ENCODE measurements at places on chromosomes 5 and 9. TPM values are rescaled to one million over a fixed set of nuclear protein-coding genes. Genes with fewer than 3 reads are reported as not detected.
A peak's percentile ranks its signal among the peaks of the same experiment; 100 is the strongest.

The LCN9 gene
- total RNA-seq = not detected

The DIPK1B gene
- 60.0 TPM for total RNA-seq

The SLC1A3 gene
- total RNA-seq = 27.2 TPM

The SLC25A48 gene
- total RNA-seq = 1.5 TPM

The EFNA5 gene
- total RNA-seq = 7.5 TPM

The STXBP1 gene
- 76.4 TPM for total RNA-seq

The CXCL14 gene
- not detected for total RNA-seq

The KIF4B gene
- total RNA-seq = not detected

The INSL4 gene
- not detected for total RNA-seq

The NMUR2 gene
- not detected for total RNA-seq

The OTP gene
- total RNA-seq = not detected

DNA sequence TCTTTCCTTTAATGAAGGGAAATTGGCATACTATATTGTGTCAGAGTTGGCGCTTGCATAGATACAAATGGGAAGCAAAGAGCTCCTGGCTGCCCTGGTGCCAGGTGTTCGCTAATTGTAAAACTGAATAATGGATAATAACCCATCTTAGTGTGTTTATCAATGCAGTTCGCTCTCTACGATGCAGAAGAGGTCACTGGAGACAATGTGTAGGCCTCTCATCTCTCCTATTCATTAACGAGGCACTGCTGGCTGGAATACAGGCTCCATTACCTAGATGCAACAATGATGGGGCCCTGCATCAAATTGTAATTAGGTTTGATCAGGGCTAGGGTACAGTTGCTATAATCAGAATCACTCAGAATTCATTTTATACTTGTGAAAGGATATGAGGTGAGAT is 171.0 kb downstream of the RMI1 start:
- no peak for DNase-seq
- H3K27me3 ChIP-seq = peaks cover 72% of the 10 kb centered on the region
- no peak overlapping the region for H3K4me3 ChIP-seq
- no peaks in the 10 kb centered on the region for H3K36me3 ChIP-seq
- peaks cover 22% of the 10 kb centered on the region for H3K4me1 ChIP-seq

GRCh38 chr5:170223360-170223759 is 9.4 kb upstream of the C5orf58 start:
- H3K27ac ChIP-seq = no peak overlapping the region
- no peaks in the 10 kb centered on the region for H3K27me3 ChIP-seq
- no peak for DNase-seq

- no peak overlapping the region for H3K4me3 ChIP-seq
- H3K36me3 ChIP-seq = no peaks in the 10 kb centered on the region
- H3K27ac ChIP-seq = no peak overlapping the region
- DNase-seq = no peak
These were observed 254.6 kb downstream of the FSTL4 start for GRCh38 chr5:133357758-133358157.

DNA sequence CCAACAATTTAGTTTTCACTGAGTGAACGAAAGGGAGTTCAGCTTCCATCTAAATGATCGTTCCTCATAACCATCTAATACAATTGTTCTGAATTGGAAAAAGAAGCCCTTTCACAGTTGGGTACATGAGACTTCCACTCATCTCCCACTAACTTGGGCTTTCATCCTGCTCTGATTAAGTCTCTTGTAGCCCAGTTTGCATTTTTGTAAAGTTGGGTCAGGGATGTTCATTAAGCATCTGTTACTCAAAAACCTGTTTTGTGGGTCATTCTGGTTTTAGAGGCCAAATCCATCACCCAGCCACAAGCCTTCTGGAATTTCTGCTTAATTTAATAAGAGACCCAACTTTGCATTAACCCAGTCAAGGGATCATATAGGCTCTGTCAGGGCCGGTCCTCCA is 385.3 kb downstream of the BNC2 start:
- peaks cover 41% of the 10 kb centered on the region for H3K4me1 ChIP-seq
- H3K27ac ChIP-seq = no peak overlapping the region
- H3K36me3 ChIP-seq = no peaks in the 10 kb centered on the region
- DNase-seq = no peak

GRCh38 chr5:34415559-34416198 is 240.4 kb upstream of the RAI14 start:
- H3K27me3 ChIP-seq = no peaks in the 10 kb centered on the region
- peaks cover 18% of the 10 kb centered on the region for H3K36me3 ChIP-seq
- peaks cover 42% of the 10 kb centered on the region for H3K4me1 ChIP-seq
- DNase-seq = peak; percentile 15

GRCh38 chr5:73940801-73941200 is 314.8 kb downstream of the ARHGEF28 start:
- no peaks in the 10 kb centered on the region for H3K27me3 ChIP-seq
- no peaks in the 10 kb centered on the region for H3K36me3 ChIP-seq
- H3K4me1 ChIP-seq = no peaks in the 10 kb centered on the region
- DNase-seq = no peak
- H3K4me3 ChIP-seq = no peak overlapping the region

DNA sequence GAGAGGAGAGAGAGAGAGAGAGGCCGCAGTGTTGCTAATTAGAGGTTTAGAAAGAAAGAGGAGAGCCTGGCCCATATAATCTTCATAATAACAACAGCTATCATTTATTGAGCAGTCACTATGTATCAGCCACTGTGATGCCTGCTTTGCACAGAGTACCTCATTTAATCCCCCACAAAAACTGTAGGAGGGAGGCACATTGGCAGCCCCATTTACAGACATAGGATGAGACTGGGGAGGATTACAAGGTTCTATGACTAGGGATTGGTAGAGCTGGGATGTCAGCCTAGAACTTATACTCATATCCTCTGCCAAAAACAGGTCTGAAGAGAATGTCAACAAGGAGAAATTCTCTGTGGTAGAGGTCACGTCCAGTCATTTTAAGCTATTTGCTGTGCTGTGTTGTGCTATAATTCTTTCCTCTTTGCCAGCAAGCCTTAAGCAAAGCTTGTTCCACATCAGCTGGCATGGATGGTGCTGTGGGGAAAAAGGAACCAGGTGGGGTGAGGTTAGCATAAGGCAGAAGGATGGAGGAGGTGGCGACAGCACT is 6.7 kb upstream of the GCNT4 start:
- H3K4me1 ChIP-seq = peaks cover 20% of the 10 kb centered on the region
- no peak overlapping the region for H3K27ac ChIP-seq
- no peaks in the 10 kb centered on the region for H3K36me3 ChIP-seq
- no peak overlapping the region for H3K4me3 ChIP-seq
- DNase-seq = no peak

DNA sequence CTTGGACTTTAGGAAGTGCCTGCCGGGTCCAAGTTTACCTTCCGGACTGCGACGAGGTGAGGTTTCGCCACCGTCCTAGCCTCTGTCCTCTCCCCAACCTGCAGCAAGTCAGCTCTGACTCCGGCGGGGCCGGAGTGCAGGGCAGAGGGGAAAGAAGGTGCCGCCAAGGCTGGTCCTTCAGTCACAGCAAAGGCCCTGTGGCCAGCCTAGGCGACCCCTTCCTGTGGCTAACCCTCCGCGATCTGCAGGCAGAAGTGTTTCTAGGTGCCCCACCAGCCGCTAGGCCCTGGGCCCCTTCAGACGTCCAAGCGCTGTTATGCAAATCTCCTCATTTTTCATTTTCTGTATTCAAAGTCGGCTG is 11.1 kb upstream of the NKX2-5 start:
- H3K36me3 ChIP-seq = no peaks in the 10 kb centered on the region
- peaks cover 71% of the 10 kb centered on the region for H3K4me1 ChIP-seq
- DNase-seq = peak; percentile 32
- H3K27me3 ChIP-seq = peaks cover 100% of the 10 kb centered on the region

DNA sequence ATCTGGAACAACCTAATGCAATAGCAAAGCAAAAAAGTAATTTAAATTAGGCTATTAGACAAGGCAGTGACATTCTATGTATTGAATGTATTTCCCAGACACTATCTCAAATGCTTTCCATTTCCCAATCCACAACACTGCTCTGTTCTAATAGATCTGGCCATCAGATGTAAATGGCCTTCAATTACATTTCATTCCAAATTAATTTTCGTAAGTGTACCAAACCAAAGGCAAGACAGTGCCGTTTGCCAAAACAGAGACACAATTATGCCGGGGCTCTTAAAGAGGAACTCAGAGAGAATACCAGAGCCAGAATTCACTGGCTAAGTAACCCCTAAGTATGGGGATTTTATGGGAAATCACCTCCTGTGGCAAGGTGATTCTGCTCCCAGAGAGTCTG is 63.1 kb downstream of the GNAQ start:
- H3K4me1 ChIP-seq = peaks cover 20% of the 10 kb centered on the region
- DNase-seq = no peak
- no peaks in the 10 kb centered on the region for H3K36me3 ChIP-seq
- H3K4me3 ChIP-seq = no peak overlapping the region
- H3K27ac ChIP-seq = no peak overlapping the region

DNA sequence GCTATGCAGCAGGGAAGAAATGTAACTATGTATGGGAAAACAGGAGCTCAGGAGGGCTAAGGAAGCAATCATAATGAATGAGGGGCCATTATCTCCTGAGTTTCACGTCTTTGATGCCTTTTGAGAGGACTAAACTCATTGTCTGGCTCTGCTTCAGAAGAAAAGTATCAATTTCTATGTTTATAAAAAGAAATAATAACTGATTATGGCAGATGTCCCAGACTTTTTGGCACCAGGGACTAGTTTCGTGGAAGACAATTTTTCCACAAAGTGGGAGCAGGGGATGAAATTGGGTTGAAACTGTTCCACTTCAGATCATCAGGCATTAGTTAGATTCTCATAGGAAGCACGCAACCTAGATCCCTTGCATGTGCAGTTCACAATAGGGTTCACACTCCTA is 8.7 kb upstream of the IL7R start:
- H3K4me3 ChIP-seq = no peak overlapping the region
- H3K27me3 ChIP-seq = no peaks in the 10 kb centered on the region
- H3K36me3 ChIP-seq = peaks cover 7% of the 10 kb centered on the region
- DNase-seq = no peak
- H3K4me1 ChIP-seq = no peaks in the 10 kb centered on the region

DNA sequence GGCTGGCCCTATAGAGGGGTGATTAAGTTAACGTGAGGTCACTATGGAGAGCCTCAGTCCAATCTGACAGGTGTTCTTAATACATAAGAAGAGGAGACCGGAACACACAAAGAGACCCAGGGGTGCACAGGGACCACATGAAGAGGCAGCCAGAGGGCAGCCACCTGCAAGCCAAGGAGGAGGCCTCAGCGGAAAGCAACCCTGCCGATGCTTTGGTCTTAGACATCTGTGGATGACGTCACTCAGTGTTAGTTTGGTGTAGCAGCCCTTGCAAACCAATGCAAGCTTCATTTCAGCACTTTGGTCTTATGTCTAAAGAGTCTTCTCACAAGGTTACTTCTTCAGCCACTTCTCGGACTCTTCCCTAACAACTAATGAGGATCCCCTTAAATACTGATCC is 47.6 kb upstream of the GRHPR start:
- H3K4me1 ChIP-seq = no peaks in the 10 kb centered on the region
- no peaks in the 10 kb centered on the region for H3K27me3 ChIP-seq
- H3K4me3 ChIP-seq = no peak overlapping the region
- DNase-seq = no peak
- H3K27ac ChIP-seq = no peak overlapping the region
- no peaks in the 10 kb centered on the region for H3K36me3 ChIP-seq

- H3K27me3 ChIP-seq = no peaks in the 10 kb centered on the region
- peak; percentile 28 for DNase-seq
- H3K27ac ChIP-seq = peak overlapping the region; percentile 67
- H3K4me3 ChIP-seq = no peak overlapping the region
These were observed 6.3 kb downstream of the SPTAN1 start for GRCh38 chr9:128558431-128559310.

DNA sequence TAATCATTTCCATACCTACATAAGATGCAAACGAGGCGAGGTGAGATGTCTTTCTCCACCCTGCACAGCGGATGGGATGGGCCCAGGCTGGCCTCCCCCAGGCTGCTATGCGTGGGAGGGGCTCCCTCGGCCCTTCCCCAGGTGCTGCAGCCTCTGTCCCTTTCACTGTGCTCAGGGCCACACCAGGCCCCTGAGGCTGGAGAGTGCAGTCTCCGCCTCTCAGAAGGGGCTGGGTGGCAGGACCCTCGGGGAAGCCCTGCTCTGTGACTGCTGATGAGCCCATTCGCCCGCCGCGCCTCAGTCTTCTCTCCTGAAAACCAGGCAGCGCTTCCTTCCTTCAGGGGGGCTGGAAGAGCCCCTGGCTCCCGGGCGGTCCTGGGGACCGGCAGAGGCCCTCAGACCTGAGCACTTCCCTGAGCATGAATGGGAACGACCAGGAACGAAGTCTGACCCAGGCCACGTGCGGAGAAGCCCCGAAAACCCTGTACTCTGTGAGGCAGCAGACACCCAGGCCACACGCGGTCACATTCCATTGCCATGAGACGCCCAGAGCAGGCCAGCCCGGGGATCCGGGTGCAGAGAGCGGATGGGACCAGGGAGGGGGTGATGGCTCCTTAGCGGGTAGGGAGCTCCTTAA is 21.9 kb upstream of the NOTCH1 start:
- no peak overlapping the region for H3K27ac ChIP-seq
- H3K36me3 ChIP-seq = no peaks in the 10 kb centered on the region
- peak; percentile 80 for DNase-seq
- no peaks in the 10 kb centered on the region for H3K27me3 ChIP-seq
- peaks cover 19% of the 10 kb centered on the region for H3K4me1 ChIP-seq

DNA sequence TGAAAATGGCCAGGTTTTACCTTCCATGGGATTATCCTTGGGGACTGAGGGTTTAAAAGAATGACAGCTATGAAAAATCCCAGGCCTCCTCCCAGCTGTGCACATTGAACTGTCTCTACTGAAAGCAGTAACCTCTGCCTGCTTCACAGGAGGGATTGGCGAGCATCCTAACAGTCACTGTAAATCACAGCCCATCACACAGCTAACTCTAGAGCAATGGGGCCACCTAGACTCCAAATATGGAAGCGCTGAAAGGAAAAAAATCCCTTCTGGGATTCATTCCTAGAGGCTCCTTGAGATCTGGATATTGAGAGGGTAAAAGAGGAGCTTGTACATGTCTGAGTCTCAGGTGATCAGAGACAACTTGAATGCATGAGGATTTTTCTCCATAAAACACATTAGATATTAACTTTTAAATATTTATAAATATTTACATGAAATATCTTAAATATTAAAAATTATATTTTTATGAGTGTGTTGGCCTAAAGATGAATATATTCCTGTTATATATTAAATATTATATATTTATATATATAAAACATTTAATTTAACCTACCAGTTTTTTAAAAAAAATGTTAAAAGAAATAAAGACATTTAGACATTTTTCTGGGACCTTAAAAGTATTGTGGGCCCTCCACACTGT is 133.8 kb upstream of the SLC24A2 start:
- peak; percentile 91 for DNase-seq
- no peaks in the 10 kb centered on the region for H3K36me3 ChIP-seq
- H3K4me1 ChIP-seq = peaks cover 5% of the 10 kb centered on the region

DNA sequence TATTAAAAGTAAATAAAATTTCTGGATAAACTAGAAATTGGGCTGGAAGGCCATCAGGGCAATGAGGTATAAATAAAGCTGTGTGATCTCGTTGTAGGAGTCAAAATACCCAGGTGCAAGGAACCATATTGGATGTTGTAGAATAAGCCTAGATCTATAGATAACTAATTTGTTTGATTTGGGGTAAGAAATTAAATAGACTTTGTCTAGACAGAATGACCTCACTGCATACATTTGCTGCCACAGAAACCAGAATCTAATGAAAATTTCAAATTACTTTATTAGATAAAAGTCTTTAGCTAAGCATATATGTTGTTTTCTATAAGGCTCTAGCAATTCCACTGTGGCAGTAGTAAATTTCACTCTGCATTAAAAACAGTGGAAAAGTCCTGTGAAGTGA is 225.2 kb upstream of the ITGA1 start:
- DNase-seq = no peak
- H3K4me1 ChIP-seq = no peaks in the 10 kb centered on the region
- no peak overlapping the region for H3K27ac ChIP-seq
- H3K36me3 ChIP-seq = no peaks in the 10 kb centered on the region
